ENCODE measurements at places on chromosomes 5 and 9.

DNA sequence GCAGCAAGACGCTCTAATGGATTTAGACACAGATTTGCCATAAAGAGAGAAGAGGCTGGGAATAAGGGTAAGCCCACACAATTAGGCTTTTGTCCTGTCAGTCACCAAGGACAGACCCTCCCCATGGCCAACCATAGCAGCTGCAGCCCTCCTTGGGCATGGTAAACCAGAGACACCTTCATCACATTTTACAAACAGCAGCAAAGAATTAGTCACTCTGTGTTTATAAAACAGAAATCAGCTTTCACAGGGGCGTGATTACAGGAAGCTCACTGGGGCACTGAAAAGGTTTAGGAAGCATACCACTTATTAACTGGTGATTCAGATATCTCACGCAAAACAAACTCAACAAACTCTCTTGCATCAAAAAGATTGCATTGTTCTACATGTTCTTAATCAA lies 37.3 kb upstream of the ZNF622 start:
- DNase-seq: no peak

- no peak for DNase-seq
Measured at GRCh38 chr9:78091731-78092130, 60.1 kb upstream of the GNAQ start.

DNA sequence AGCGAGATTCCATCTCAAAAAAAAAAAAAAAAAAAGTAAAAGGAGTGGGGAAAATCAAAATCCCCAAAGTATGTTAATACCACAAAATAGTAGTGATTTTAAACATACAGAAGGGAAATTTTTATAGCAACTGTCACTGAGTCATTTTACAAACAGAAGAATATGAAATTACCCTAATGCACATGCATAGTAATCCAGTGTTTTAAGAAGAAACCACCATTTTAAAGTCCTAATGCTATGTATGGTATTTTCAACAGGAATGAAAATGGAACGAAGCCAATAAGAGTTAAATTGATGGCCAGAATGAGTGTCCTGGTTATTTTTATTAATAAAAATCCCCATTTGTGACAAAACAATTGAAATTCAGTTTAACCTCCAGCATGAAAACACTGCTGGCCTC lies 26.7 kb upstream of the NXNL2 start:
- DNase-seq: no peak

DNA sequence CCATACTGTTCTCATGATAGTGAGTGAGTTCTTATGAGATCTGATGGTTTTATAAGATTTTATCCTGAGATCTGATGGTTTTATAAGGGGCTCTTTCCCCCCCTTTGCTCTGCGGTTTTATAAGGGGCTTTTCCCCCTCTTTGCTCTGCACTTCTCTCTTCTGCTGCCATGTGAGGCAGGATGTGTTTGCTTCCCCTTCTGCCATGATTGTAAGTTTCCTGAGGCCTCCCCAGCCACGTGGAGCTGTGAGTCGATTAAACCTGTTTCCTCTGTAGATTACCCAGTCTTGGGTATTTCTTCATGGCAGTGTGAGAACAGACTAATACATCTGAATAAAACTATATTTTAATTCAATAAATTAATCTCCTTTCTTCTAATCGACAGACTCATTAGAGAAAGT lies 64.9 kb upstream of the ZSWIM6 start:
- no peak for DNase-seq

- no peak for DNase-seq
Measured at GRCh38 chr9:35367451-35367850, 122.5 kb upstream of the RUSC2 start.
